NCI-H1436 (cell line): ENCODE measurements at places on chromosomes 3 and 15.
A peak's percentile ranks its signal among the peaks of the same experiment; 100 is the strongest.

- DNase-seq, result no peak
Observed at GRCh38 chr3:196096382-196096953, 14.6 kb upstream of the TFRC start.

GRCh38 chr3:9428411-9428810 lies 31.0 kb downstream of the SETD5 start:
- DNase-seq, result no peak

DNA sequence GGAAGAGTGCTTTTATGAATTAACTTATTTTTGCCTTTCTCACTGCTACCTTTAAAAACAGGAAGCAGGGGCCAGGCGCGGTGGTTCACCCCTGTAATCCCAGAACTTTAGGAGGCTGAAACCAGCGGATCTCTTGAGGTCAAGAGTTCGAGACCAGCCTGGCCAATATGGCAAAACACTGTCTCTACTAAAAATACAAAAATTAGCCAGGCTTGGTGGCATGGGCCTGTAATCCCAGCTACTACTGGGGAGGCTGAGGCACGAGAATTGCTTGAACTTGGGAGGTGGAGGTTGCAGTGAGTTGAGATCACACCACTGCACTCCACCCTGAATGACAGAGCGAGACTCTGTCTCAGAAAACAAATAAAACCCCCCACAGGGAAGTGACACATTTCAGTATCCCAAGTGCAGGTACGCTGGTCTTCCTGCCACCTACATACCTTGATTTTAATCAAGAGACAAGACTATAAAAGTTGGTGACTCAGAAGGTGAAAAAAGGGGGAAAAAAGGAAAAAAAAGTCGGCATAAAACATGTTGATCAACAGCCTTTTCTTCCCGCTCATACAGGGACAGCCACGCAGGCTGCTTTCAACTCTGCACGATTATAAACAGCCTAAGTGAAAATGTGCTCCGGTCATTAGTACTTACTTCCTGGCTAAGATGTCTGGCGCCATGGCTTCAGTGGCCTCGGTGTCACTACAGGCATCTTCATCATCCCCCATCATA lies 18.8 kb downstream of the PPP1R2 start:
- DNase-seq, result no peak

GRCh38 chr15:70643783-70644125 lies 119.6 kb downstream of the UACA start:
- DNase-seq, result no peak

- no peak for DNase-seq
Observed at GRCh38 chr3:46477145-46477544, 12.4 kb upstream of the LTF start.

DNA sequence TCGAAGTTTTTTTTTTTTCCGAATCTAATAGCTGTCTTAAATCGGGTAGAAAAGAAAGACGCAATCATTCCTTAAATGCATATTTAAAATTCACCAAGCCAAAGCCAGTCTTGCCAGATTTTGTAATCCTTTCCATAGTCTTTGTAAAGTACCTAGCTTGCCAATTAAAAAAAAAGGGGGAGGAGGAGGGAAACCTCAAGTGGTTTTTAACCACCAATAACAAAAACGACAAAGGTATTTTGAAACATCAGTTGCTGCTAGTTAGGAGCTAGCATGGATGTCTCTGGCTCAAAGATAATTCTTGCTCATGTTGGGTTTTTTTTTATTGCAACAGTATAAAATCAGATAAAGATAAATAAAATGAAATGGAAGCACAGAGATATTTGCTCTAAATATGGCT lies 187.9 kb downstream of the MECOM start:
- peak; percentile 30 for DNase-seq

DNA sequence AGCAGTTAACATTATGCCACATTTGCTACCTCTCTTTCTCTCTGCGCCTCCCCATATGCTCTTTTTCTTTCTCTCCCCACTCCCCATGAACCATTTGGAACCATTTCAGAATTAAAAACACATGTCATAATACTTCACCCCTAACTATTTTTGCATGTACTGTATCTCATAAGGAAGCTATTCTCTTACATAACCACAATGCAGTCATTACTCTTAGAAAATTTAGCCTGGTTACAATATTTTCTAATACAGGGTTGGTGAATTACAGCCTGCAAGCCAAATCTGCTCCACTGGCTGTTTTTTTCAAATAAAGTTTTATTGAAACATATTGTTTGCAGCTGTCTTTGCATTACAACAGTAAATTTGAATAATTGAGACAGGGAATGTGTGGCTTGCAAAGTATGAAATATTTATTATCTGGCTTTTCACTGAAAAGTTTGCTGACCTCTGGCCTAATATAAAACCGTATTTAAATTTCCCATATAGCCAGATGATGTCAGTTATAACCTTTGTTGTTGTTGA lies 62.8 kb downstream of the SGO1 start:
- no peak for DNase-seq

DNA sequence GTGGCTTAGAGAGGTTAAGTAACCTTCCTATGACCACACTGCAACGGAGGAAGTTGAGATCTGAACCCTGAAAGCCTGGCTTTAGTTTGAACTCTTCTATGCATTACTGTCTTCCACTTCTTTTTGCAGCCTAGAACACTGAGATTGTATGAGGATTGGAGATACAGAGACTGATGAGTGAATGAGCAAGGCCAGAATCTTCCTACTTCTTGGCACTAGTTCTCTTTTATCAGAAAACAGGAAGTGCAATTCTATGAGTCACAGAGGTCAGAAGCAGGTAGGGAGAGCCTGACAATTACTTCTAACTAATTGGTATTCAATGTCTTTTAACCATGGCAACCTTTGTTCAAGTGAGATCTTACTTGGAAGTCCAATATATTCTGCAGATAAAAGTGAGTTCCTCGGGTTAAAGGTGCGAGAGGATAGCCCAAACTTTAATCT lies 219.0 kb downstream of the SHQ1 start:
- DNase-seq, result no peak

GRCh38 chr15:69591905-69592508 lies 139.4 kb downstream of the RPLP1 start:
- peak; percentile 80 for DNase-seq

DNA sequence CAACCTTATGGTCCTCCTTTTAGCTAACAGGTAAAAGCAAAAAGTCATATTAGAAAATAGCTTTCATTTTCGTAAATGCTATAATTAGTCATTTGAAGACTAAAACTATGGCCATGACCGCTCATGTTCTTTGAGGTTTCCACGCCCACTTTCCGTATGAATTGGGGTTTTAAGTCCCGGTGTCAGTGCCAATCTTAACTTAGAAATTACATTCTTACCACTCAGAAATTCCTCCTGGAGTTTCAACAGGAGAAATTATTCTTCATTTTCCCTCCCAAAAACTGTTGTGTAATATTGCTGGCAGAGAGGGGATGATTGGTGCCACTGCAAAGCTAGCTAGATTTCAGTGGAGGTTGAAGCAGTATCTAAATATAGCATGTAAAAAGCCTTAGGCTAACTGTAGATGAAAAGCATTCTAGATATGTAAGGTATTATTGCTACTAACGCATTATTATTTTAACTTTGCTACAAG lies 71.0 kb upstream of the MDFIC2 start:
- DNase-seq, result no peak

DNA sequence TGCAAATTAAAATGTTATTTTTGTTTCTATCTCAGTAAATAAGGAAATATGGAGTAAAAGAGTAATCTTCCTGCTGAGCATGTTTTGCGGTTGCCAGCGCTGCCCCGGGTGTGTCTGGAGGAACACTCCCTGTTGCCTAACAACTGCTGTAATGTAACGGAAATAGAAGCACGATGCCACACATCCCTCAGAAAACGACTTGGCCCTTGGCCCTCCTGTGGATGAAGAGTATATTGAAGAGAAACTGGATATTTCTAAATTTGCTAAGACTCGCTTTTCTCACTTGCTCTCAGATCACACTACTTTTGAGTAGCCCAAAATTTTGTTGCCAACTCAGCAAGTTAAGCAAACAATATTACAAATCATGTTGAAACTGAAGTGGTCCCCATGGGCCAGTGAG lies 18.9 kb downstream of the CX3CR1 start:
- DNase-seq, result no peak

DNA sequence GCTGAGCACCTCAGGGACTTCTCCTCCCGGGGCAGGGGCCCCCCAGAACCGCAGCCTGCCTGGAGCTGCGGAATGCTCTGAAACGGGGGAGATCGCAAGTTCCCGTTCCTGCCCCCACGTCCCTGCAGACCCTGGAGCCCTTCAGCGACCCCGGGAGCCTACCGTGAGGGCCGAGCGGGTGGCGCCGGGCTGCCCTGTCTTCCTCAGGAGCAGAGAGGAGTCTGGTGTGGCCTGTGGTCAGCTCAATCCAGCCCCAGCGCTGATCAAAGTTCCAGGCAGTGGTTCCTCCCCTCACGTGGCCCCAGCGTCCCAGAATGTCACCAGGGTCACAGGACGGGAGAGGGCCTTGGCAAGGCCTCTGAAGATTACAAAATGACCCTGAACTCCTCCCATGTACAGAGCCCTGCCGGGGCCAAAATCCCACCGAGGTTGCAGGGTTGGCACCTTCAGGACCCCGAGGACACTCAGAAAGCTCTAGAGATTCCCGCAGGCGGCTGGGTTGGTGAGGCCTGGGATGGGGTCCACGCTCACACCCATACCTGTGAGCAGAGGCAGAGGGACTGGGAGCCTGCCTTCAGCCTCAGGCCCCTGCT lies at the start of gene CPN2:
TSS of gene CPN2 (minus strand) at position 249 of the 593 bp plus-strand sequence. CDS start 8,626 bp downstream, outside the sequence.
- DNase-seq, result no peak

DNA sequence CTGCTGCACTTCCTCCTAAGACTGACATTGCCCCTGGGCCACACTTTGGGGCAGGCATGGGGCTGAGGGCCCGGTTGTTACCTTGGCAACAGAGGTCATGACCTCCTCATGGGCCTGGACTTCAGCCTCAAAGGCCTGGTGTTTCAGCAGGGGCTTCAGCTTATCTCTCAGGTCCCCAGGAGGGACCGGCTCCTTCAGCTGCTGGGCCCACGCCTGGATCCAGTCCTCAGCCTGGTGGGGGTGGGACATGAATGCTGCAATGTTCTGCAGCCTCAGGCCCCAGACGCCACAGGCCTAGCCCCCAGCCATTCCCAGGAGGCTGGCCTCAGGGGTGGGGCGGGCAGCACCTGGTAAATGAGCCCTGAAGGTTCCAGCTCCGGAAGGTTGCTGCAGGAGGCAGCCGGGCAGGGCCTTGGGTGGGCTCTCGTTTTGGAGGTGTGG lies 27.6 kb downstream of the SPTBN5 start:
- DNase-seq, result no peak

- no peak for DNase-seq
Observed at GRCh38 chr3:28745916-28746617, 397.4 kb upstream of the AZI2 start.

GRCh38 chr3:183287301-183287971 lies 34.4 kb downstream of the B3GNT5 start:
- no peak for DNase-seq

- DNase-seq, result no peak
Observed at GRCh38 chr3:43074482-43074881, 31.4 kb downstream of the POMGNT2 start.

DNA sequence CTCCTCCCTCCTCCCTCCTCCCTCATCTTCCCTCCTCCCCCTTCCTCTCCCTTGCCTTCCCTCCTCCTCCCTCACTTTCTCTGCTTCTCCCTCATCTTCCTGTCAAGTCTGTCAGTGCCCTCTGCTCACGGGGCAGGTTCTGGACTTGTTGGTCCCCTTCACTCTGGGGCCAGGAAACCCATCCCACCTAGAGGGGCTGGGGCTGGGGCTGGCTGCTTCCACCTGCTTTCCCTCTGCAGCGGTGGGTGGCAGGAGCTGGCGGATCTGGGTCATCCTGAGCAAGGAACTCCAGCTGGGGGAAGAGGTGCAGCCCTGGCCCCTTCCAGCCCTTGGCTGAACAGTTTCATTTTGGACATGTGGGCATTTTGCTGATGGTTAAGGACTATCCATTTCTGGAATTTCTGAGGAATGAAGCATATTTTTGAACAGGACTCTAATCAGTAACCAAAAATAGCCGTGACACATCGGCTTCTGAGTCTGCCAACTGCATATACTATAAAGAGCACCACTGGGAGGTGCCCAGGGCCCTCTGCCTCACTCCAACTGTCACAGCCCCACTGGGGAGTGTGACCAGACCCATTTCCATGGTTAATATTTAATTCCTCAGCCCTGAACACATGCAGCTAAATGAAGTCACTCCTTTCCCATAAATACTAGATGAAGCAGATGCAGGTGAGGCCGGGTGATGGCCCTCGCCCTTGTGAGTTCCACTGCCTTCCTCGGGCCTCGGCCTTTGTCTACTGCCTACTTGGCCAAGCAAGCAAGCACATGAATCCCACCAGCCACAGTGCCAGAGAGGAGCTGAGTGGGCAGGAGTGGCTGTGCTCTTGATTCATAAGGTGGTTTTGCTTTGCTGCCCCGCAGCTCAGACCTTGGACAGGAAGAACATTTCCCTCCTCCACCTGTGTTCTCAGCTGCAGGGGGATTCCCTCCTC lies 39.8 kb downstream of the CHDH start:
- no peak for DNase-seq

GRCh38 chr3:125511420-125512118 lies 8.4 kb downstream of the SNX4 start:
- no peak for DNase-seq

- DNase-seq, result no peak
Observed at GRCh38 chr3:123467046-123467445, 18.2 kb upstream of the ADCY5 start.

- DNase-seq, result no peak
Observed at GRCh38 chr15:57667171-57667849, 39.2 kb upstream of the POLR2M start.

DNA sequence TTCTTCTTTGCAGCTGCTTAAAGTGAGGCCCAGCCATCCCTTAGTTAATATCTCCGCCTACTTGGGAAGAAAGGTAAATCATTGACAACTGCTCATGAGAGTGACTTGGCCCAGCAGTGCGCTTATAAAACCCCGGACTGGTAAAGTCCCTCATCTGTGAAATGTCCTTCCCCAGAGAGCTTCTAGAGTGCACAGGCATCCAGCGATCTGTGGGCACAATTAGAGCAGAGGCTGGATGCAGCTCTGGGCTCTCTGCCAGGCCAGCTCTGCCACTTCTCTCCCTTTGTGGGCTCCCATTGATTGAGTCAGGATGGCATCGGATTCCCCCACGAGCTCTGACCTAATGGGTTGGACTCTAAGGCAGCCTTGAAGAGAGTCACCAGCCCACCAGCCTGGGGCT lies 219.0 kb upstream of the LINGO1 start:
- DNase-seq, result peak; percentile 44

DNA sequence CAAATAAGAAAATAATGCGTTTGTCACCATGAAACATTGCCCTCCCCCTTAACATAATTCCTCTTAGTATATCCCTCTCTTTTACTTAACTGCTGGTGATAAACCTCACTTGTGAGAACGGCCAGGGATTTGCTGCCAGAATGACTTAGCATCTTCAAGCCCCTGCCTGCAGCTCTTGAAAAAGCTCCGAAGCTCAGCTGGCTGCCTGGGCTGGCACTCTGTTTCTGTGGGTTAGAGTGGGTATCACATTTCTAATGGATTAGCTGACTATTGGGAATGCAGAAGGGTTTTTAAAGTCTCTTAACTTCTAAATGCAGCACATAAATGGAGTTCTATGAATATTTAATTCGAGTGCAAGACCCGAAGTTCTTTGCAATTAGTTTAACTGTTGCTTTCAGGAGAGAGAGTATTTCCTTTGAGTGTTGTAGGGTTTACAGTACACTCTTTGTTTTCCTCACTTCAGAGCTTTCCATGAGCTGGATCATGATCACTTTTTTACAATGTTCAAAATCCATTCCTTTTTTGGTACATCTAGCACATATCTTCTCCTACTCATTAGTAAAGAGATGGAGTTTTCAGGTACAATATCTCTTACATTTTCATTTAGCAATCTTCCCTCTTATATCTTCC lies 124.7 kb upstream of the RBMS3 start:
- peak; percentile 48 for DNase-seq

GRCh38 chr3:106685745-106686144 lies 691.5 kb upstream of the CCDC54 start:
- DNase-seq, result no peak
